Stomach (tissue), 19 donors: ENCODE measurements at places on chromosomes 7 and 10. TPM values are rescaled to one million over a fixed set of nuclear protein-coding genes. Genes with fewer than 3 reads are reported as not detected.

GRCh38 chr10:1736144-1736971, 967 bp downstream of the ADARB2 start:
- DNase-seq: peak; percentile 19

- DNase-seq: no peak
Observed at GRCh38 chr7:57404343-57404966, 45.5 kb upstream of the ZNF716 start.

DNA sequence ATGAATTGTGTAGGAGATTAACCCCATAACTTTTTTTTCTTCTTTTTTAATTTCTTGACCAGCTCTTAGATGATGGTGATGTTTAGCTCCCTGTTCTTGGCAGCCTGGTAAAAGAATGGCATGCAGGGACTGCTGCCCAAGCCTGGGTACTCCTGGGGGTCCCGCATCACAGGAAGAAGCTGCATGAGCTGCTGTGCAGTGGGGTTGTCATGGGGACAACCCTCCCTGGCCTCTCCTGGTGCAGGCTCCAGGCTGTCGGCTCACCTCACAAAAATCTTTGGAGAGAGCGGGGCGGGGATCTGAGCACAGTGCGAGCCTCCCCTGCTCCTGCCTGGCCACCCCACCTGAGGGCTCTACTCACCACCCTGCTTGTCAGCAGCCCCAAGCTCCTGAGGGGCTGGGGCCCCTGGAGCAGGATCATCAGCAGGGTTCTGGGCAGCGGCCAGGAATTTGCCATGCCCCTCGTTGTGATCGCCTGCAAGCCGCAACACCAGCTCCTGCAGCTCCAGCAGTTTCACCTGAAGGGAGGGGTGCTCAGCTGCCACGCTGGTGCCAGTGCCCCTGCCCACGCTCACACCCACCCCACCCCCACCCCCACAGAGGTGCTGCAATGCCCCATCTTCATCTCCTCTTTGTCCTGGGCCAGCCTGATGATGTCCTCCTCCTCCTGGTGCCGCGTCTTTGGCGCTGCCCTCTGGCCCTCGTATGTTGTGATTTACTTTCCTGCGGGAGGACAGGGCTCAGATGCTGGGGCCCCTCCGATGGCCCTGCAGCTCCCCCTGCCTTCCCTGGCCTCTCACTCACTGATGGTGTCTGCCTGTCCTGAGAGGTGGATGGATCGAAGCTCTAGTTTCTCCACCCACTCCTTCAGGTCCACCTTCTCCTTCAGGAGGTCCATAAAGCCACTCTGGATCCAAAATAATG, 15.5 kb upstream of the MTPAP start:
- DNase-seq: no peak

- no peak for DNase-seq
Observed at GRCh38 chr10:97190450-97190849, 4.7 kb upstream of the SLIT1 start.

Gene ACTR3C
- total RNA-seq: 25.9 TPM

Gene CDHR1
- not detected for total RNA-seq

Gene ANXA7
- total RNA-seq: 60.6 TPM

Gene AOC1
- total RNA-seq: not detected
